ENCODE measurements at places on chromosomes 1 and 21. TPM values are rescaled to one million over a fixed set of nuclear protein-coding genes. Genes with fewer than 3 reads are reported as not detected.

DNA sequence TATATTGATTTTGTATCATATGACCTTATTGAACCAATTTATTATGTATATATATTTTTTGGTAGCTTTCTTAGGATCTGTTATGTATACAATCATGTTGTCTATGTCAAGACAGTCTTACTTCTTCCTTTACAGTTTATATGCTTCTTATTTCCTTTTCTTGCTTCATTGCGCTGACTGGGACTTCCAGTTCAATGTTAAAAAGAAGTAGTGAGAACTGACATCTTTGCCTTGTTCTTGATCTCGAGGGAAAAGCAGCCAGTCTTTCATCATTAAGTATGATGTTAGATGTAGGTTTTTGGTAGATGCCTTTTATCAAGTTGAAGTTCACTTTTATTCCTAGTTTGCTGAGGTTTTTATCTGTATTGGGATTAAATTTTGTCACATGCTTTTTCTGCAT, 17.5 kb downstream of the MAN1C1 start:
- DNase-seq = no peak

DNA sequence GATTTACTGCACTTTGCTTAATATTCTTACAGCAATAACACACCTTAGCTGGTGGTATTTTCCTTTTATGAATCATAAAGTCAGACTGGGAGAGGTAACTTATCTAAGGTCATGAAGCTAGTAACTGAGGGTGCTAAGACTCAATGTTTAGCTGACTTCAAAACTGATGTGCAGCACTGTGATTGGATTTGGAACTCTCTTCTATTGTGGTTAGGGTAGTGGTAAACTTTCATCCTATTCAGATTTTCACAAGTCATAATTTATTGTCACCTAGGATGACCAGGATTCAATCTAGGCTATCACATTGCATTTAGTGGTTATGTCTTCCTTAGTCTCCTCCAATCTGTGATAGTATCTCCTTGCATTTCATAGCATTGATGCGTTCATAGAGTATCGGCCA, 18.9 kb downstream of the EPB41 start:
- DNase-seq = no peak

DNA sequence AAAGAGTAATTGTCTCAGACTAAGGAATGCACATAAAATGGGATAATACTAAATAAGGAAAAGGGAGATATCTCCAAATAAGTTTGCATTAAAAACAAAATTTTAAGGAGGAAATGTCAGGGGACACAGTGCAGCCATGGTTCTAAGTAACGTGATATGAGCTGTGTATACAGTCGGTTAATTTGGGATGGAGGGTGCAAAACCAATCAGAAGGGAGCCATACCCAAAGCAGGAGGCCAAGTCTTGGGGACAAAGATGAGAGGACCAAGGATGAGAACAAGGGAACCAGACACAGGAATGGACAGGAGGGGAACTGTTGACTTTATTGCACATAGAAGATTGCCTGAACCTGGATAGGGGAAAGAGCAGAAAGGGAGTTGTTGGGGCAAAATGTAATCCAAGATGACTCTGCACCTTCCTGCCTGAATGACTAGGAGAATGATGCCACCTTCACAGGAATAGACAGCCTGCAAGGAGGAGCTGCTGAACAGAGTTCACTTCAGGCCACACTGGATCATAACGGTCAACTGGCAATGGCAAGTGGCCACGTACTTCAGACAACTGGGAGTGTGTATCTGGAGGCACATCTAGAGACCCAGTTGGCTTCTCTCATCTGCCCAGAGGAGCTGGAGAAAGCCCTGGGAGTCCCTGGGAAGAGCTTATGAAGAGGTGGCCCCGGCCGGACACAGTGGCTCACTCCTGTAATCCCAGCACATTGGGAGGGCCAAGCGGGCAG, 22.0 kb upstream of the BOLA1 start:
- DNase-seq = no peak

THEMIS2 gene
- 10.7 TPM for total RNA-seq

ARHGAP30 gene
- total RNA-seq = 12.1 TPM

INSRR gene
- 0.13 TPM for total RNA-seq

FOXD3 gene
- total RNA-seq = not detected

CELA2A gene
- total RNA-seq = 0.44 TPM
